ENCODE measurements at places on chromosomes 7 and 10.

DNA sequence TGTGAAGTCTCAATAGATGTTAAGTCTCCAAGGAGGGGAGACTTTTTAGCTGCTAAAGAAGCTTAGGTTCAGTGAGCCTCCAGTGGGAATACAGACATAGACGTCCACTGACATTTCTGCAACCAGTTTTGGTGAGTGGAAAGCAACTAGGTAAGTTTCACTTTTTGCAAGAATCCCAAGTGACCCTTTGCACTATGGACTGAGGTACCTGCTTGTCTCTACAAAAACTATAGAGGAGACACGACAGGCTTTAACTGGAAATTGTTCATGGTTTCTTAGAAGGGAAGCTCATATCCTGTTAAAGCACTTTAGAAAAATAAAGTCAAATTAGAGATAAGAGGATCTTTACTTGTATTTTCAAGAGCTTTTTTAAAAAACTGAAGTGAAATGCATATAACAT, 38.6 kb downstream of the GBF1 start:
- no peak for DNase-seq

DNA sequence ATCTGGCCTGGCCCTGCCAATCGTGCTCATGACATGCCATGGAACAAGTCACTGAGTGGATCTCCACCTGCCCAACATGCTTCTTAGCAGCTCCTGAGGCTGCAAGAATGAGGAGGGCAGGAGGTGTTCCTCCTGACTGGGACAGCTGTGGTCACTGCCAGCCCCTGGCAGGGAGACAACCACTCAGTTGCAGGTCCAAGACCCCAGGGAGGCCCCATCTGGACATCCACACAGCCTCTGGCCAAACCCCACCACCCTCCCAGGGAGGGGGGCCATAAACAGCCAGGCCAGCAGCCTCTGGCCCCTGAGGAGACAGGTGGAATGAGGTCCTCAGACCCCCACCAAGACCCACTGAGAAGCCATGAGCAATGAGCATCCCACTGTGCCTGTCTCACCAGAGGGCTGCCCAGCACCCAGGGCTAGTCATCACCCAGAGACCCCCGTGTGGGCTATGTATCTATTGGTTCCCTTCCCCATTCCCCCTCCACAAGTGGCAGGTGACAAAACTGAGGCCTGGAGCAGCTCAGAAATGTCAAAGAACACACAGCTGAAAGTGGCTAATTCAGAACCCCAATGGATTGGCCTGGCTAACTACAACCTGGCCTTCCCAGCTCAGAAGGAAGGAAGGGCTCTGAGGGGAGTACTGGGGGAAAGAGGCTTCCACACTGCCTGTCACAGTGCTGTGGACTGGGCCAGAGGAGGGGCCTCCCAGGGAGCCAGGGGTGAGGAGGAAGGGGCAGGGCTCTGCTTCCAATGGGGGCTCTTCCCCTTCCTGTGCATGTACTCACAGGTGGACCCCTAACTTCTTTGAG, 3.0 kb downstream of the GPRIN2 start:
- DNase-seq = no peak

DNA sequence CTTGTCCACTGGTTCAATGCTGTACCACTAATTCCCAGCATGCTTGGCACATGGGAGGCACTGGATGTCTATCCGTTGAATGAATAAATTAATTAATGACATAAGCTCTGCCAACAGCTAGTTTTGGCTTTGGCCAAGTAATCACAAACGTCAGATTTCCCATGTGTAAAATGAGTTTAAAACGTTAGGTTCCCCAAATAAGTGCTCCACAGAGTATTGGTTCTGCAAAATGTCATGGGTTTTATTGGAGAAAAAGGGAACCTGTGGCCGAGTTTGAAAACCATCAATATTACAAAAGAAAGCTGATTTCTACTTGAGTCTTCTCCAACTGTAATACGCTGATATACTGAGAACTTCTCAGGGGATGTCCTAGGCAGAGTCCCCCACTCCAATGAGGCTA, 23.2 kb downstream of the ELMO1 start:
- DNase-seq = no peak

DNA sequence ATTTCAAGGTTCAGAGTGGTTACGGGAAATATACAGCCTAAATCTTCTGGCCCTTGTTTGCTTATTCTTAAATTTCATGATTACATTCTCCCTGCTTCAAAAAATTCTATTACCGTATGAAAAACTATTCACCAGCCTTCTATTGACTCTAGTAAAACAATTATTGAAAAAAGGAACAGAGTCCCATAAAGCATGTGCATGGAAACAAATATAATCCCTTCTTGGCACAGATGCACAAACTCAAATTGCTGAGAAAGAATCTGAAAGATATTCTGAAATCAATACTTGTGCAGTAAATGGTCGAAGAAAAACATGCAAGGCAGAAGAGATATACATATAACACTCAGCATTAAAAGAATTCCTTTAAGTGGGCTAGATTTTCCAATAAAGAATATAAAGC, 83.6 kb downstream of the LRRN3 start:
- DNase-seq = no peak

- DNase-seq = no peak
These were observed 463.9 kb downstream of the PTPRN2 start for GRCh38 chr7:158123753-158124152.

DNA sequence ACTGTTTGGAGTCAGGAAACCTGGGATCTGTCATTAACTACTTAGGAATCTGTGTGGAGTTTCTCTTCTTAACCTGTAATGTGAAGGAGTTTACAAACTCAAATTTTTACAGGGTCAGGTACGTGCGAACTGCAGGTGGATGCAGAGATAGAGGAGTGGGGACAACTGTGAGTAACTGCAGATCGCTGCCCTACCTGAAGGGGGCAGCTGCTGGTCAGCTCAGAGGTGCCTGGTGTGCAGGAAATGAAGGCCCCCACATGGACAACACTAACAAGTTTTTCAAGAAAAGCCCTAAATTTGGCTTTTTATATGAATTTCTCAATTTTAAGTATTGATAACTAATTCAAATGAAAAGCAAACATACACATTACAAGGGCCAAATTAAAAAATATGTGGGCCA, 380.0 kb downstream of the REEP3 start:
- DNase-seq = no peak

DNA sequence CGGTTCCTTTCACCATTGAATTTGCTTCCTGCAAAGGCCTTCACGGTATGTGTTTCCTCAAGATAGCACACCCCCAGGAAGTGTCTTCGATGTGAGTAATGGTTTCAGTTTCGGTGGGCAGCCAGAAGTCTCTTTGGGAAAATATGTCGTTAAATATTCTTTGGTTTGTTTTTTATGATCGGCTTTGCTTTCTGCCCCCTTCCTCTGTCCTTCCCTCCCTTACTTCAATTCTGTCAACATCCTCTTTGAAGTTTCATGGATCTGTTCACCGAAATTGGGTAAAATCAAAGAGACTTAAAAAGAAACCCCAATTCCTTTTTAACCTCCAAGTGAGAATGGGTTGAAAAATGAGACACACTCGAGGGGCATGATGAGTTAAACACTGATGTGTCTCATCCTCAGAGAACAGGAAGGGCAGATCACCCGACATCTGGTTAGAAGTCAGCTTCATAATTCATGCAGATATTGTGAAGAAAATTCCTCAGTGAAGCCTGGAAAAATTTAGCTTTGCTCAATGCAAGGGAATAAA, 170.8 kb upstream of the HABP2 start:
- DNase-seq = no peak

GRCh38 chr7:5557920-5558401, 134.3 kb upstream of the TNRC18 start:
- no peak for DNase-seq

GRCh38 chr7:120684463-120684862, 173.5 kb downstream of the TSPAN12 start:
- no peak for DNase-seq

- no peak for DNase-seq
These were observed 50.0 kb upstream of the PITRM1 start for GRCh38 chr10:3222626-3223025.

- no peak for DNase-seq
These were observed 59.6 kb upstream of the LYZL1 start for GRCh38 chr10:29229258-29229705.

GRCh38 chr7:48691788-48692187, 232.6 kb upstream of the CDC14C start:
- no peak for DNase-seq

DNA sequence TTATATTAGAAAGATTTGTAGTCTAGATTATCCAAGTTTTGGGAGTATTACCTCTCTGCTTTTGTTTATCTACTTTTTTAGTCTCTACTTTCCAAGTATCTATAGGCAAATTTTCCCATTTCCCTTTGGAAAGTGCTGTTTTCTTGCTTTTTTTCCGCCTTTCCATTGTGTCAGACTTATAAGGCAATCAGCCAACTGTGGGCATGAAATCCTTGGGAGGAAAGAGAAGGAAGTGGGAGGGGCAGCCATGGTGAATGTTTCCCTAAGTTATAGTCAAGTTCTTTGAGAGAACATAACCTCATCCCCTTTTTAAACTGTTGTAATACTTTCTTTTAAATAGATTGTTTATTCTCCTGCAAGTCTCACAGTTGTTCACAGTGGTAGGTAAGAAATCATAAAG, 52.6 kb downstream of the PTEN start:
- DNase-seq = no peak

DNA sequence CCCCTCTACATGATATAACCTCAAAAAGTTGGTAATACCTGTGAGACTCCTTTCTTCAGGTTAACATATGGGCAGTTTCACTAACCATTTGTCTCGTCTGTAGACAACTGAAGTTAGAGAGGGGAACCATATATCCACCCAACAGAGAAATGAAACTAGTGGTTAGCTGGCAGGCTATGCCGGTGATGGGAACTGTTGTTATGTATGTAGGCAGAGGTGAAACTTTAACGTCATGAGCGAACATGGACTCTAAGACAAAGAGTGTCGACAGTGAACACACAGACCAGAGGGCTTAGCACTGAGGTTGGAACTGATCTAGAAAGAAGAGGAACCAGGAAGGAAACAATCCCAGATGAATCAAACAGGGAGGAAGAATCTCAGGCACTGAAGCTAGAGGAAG, 112.4 kb downstream of the ELMO1 start:
- DNase-seq = no peak

GRCh38 chr7:20085086-20085485, 132.1 kb downstream of the MACC1 start:
- no peak for DNase-seq

DNA sequence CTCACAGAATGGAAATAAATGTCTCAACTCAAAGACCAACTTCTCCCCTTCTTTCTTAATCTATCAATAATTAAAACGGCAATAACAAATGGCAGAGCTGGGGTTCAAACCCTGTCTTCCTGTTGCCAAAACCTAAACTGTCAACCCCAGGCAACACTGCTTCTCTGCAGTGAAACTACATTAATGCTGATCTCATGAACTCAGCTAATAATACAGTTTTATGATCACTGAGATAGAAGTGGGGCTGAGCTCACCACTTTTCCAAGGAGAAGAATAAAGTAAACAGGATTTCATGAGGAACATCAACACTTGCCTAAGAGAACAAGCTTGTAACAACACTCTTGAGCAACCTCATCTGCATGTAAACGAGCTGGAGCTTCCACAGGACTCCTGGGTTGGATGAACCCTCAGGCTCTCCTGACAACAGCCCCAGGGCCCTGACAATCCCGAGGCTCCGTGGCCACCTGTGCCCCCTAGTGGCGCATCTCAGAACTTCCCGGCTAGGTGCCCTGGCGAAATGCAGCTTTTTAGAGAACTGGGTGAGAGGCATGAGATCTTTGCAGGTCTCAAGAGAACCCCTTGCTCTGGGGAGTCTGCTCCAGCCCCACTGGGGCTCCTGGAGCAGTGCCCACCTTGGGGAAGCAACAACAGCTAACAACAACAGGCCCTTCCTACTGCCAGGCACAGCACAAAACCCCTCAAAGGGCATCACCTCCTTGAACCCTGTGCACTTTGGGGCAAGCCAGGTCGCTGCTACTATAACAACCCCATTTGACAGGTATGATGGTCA, 169.3 kb downstream of the SH3PXD2A start:
- DNase-seq = peak; percentile 74

Measured in CD4-positive, alpha-beta T cell (primary cell).